ENCODE measurements at places on chromosomes 6 and 20.

- no peak for DNase-seq
Observed at GRCh38 chr6:145022199-145022796, 713.0 kb downstream of the EPM2A start.

GRCh38 chr20:8152847-8153246 lies 20.8 kb downstream of the PLCB1 start:
- no peak for DNase-seq

DNA sequence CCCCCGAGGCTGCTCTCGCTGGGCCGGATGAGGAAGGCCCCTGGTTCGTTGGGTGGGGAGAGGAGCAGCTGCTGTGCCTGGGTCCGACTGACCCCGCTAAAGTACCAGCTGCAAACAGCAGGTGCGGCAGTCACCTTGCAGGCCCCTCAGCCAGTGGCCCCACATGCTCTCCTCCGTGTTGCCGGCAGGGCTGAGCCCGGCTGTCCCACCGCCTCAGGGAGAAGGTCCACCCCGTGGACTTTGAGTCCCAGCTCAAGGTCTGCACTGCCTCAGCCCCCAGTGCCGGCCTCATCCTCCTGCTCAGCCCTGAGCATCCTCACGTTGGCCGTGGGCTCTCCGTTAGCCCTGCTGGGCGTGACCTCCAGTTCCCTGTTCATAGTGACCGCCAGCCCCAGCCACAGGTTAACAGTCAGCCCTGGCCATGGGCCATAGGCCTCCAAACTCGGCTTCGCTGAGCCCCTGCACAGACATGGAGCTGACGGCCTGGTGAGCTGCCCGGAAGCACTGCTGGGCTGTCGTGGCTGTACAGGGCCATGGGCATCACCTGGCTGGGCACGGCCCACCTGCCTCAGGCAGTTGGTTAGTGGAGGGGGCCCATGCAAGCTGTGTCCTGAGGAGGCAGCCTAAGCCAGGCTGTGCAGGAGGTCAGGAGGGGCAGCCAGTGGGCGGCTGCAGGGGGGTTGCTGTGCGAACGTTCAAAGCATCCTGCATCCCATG lies 3.1 kb downstream of the SRMS start:
- no peak for DNase-seq

GRCh38 chr20:34090645-34091044 lies 21.4 kb downstream of the EIF2S2 start:
- DNase-seq, result no peak

DNA sequence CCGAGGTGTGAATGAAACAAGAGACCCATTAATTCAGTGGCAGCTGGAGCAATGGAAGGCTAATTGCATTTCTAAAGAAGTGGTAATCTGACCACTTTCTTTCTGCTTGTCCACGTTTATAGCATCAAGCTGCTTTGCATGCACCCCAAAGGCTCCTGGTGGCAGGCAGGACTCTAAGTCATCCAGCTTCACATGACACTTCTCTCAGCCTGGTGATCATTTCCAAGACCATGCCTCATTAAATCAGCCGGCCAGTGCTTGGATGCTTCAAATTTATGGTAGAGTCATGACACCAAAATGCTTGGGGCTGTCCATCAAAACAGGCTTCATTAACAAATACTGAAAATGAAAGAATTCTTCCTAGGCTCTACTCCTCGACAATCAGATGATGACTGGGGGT lies 614.9 kb downstream of the DOK5 start:
- DNase-seq, result no peak

DNA sequence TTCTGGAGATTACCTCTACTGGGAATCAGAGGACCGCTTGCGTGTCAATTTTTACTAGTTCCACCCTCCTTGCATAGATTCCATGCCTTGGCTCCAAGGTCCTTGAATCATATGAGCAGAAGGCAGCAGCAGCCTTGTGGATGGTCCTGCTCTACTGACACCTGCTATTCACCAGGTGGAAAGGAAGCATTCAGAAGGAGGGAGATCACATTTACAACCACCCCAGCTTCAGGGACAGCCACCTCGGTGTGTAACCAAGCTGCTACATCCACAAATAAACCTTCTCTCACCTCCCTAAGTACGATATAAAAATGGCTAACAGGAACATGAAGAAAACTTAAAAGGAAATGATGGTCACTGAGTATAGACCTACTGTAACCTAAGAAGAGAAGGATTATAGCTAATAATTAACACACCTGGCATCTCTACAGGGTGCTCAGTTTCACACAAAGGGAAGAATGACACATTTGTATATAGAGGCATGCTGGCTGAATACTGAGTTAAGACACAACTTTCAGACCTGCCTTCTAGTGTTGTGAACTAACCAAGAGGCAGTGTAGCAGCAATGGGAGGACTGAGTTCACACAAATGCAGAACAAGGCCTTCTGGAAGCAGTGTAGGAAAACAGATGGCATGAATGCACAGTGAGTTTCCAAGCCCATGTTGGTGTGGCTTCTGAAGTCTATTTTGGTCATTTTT lies 46.3 kb upstream of the SRPK1 start:
- DNase-seq, result no peak

DNA sequence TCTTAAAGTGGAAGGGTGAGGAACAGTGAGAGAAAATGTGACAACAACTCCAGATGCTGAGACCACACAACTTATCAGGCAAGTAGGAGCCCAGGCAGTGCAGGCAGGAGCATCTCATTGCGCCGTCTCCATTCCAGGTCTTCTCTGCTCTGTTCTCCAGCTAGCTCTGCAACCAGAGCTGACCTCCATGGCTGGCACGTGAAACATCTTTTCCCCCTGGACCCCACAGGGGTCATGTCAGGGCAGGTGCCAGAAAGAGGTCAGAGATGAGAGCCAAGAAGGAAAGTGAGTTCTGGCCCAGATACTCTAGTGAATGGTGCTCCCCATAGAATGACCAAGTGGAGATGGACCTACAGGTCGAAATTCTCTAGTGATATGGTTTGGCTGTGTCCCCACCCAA lies 281.4 kb downstream of the SMOC2 start:
- no peak for DNase-seq

GRCh38 chr6:69164564-69165229 lies 529.6 kb downstream of the ADGRB3 start:
- no peak for DNase-seq

DNA sequence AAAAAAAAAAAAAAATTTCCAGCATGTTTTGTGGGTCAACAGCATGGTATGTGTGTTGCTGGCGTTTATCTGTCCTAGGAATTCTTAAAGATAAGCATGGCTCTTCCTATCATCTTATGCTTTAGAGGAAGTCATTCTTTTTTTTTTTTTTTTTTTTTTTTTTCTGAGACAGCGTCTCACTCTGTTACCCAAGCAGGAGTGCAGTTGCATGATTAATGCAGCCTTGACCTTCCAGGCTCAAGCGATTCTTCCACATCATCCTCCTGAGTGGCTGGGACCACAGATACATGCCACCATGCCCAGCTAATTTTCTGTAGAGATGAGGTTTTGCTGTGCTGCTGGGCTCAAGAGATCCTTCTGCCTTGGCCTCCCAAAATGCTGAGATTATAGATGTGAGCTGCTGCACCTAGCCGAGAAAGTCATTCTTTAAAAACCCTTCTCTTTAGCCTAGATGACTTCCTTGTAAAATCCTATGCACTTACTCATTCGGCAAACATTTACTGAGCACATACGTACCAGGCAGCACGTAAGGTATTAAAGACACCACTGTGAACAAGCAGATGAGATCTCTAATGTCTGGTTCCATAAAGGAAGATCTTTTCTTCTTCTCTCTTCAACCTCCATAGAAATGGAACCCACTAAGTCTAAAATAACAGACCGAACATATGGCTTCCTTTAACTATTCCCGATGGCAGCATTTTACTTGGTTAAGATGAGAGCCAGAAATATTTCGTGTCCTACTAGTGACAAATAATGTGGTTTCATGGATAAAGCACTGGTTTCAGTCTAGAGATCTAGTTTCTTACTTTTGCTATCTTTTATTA lies 122.4 kb downstream of the RIN2 start:
- DNase-seq, result no peak

DNA sequence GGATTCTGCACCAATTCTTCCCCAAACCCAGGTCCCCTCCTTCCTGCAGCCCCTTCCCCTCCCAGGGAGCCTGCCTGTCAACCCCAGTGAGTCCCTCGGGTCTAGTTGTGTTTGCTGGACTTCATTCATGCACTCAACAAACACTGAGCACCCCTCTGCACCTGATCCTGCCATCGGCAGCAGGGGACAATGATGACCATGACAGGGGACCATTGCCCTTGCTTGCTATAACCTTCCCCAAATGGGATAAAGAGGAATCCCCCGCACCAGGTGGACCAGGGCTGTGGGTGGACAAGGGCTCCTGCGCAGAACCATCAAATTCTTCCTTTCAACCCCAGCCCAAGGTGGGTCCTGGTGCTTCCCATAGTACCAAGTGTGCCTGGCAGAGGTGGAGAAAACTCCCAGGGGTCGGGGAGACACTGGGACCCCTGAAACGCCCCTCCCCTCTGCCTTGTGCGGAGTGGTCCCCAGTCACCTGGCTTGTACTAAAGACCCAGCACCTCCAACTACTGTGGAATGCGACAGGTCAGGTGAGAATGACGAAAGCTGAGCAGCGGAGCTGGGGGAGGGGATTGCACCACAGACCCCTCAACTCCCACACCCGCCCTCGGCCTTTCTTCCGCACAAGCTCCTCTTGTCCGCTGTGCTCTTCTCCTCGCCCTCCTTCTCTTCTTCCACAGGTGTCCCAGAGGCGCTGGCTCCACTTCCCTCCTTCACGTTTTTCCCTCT lies 119.9 kb upstream of the ZNF217 start:
- DNase-seq, result no peak

- DNase-seq, result no peak
Observed at GRCh38 chr20:37522260-37523011, 1.4 kb downstream of the NNAT start.

DNA sequence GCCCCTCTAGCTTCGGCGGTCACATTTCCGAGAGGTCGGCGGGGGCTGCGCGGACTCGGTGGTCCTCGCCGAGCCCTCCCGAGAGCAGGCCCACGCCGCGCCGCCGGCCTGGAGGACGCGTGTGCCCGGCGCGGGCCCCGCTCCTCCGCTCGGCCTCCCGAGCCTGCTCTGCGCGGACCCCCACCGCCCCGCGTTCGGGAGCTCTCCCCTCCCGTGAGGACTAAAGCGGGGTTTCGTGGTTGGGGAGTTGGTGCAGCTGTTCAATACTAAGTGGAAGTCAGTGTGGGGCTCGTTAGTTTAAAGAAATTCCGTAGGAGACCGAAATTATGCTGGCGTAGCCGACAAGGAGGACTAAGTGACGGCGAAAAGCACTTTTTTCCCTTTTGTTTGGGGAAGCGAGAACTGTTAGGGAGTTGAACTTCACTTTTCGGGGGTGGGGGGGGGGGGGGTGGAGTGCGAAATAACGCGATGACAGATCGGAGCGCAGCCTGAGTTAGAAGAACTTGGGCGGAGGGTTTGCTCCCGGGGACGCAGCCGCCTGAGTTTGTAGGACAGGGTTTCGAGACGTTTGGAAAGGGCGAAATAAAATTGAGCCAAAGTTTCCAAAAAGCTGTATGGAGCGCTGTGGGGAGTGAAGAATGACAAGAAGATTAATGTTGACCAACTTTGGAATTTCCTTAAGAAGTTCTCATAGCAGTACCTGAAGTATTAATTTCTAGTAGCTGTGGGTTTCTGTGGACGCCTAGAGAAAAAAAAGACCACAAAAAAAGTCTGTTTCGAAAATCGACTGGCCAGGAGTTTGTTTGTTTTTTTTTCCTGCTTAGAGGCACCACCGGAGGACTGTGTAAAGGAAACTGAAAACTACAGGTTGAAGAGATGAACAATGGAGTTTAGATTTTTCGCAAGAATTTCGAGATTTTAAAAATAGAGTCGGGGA lies 1.4 kb downstream of the QKI start:
- DNase-seq, result no peak

DNA sequence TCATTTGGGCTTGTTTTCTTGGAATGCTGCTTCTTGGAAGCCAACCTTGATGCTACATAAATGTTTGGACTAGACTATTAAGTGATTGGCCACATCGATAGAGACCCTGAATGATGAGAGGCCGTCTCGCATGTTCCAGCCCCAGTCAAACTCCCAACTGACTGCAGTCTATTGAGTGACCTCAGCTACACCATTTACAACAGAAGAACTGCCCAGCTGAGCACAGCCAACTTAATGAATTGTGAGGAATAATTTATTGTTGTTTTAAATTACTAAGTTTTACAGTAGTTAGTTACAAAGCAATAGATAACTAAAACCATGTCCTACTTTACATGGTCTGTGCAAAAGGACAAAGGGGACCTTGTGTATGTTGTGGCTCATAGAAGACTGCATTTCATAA lies 63.0 kb downstream of the PLCB4 start:
- DNase-seq, result no peak

GRCh38 chr6:160933256-160933655 lies 58.3 kb upstream of the MAP3K4 start:
- DNase-seq, result no peak
